Neural progenitor cell (in vitro differentiated cells): ENCODE measurements at places on chromosomes 4 and X. TPM values are rescaled to one million over a fixed set of nuclear protein-coding genes. Genes with fewer than 3 reads are reported as not detected.

The RTL5 gene
- 1.0 and 1.9 TPM in 2 replicates for total RNA-seq

The SMIM10L2A gene
- total RNA-seq: 1.9 and 5.9 TPM in 2 replicates

- H3K36me3 ChIP-seq: no peaks in the 10 kb centered on the region
- no peak overlapping the region for H3K27ac ChIP-seq
- H3K27me3 ChIP-seq: no peaks in the 10 kb centered on the region
- no peaks in the 10 kb centered on the region for H3K4me1 ChIP-seq
- no peak overlapping the region for H3K4me3 ChIP-seq
- no peak for DNase-seq
Measured at GRCh38 chrX:124238268-124238667, 94.2 kb upstream of the TEX13D start.

DNA sequence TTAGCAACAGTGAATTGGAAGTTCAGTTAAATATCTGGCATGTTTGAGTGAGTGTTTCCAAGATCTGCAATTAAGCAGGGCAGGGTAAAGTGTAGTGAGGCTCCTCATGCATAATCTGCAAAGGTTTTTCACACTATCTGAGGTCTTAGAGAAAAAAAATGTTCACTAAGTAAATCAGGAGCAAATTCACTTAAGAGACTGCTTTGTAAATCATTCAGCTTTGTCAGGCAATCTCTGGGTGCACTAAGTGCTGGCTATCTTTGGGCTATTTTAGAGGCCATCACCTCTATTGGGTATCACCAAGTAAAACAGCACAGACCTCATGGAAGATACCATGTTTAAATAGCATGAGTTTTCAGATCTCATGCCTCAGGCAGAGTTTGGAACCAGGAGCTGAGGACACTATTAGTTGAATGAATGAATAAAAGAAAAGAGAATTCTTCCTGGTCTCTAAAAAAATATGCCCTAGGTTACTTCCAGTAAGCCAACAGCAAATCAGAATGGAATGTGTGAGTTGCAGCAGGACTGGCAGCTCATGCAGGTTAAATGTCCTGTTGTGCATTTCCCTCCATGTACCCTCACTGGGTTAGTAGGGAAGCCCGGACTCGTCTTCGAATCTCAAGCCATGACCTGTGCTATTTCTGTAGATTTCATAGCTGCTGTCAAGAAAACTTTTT, 195.3 kb downstream of the KCNIP4 start:
- H3K27ac ChIP-seq: no peak overlapping the region
- DNase-seq: no peak
- peaks cover 4% of the 10 kb centered on the region for H3K4me1 ChIP-seq
- H3K27me3 ChIP-seq: no peaks in the 10 kb centered on the region
- no peak overlapping the region for H3K4me3 ChIP-seq
- H3K36me3 ChIP-seq: no peaks in the 10 kb centered on the region

GRCh38 chr4:98430708-98431403, 169.7 kb downstream of the RAP1GDS1 start:
- H3K36me3 ChIP-seq: no peaks in the 10 kb centered on the region
- DNase-seq: no peak
- H3K4me1 ChIP-seq: no peaks in the 10 kb centered on the region

DNA sequence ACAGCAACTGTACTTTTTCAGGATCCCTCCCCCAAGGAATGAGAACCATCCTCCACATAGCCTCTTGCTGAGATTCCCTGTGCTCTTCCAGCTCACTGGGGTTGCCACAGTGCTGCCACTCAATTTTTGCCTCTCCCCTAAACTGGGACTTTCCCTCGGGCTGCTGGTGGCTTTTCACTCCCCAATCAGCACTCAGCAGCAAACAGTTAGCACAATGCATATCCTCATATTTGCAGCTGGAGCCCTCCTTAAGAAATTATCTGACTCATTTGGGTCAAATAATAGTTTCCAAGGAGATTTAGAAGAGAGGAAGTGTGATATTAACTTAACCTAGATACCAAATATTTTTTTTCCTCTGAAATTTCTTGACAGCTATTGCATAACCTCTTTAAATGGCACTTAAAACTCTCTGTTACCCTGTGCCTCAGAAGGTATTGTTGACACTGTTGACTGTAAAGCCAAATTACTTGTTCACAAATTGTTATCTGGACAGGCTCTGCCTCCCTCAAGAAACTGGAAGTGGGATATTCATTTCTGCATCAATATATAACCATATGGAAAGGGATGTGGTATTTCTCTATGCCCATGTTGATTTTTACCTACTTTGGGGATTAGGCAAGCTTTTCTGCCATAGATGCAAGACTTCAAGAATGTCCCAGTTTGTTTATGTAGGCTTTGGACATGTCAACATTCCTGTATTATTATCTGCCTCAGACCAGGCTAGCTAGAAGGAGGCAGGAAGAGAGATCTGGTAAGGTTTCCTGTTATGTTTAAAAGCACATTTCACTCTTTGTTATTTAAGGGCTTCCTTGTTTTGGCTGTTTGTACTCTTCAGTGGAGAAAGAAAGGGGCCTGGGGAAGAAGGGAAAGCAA, 58.0 kb downstream of the SEPTIN11 start:
- no peaks in the 10 kb centered on the region for H3K36me3 ChIP-seq
- no peak for DNase-seq
- peaks cover 14% of the 10 kb centered on the region for H3K4me1 ChIP-seq
- no peak overlapping the region for H3K27ac ChIP-seq
- no peaks in the 10 kb centered on the region for H3K27me3 ChIP-seq
- H3K4me3 ChIP-seq: no peak overlapping the region

- no peaks in the 10 kb centered on the region for H3K27me3 ChIP-seq
- H3K4me1 ChIP-seq: peaks cover 60% of the 10 kb centered on the region
- H3K27ac ChIP-seq: peak overlapping the region; percentile 62
- no peak overlapping the region for H3K4me3 ChIP-seq
Measured at GRCh38 chr4:113073451-113074005, 24.1 kb downstream of the ANK2 start.

- DNase-seq: peak; percentile 50
- H3K4me3 ChIP-seq: no peak overlapping the region
- H3K4me1 ChIP-seq: peaks cover 20% of the 10 kb centered on the region
Measured at GRCh38 chr4:76830964-76831703, 66.8 kb downstream of the SOWAHB start.

- no peak overlapping the region for H3K27ac ChIP-seq
- no peaks in the 10 kb centered on the region for H3K27me3 ChIP-seq
- DNase-seq: peak; percentile 30
- H3K4me3 ChIP-seq: no peak overlapping the region
- no peaks in the 10 kb centered on the region for H3K36me3 ChIP-seq
Measured at GRCh38 chrX:39438603-39439602, 637.6 kb downstream of the MID1IP1 start.

- H3K4me1 ChIP-seq: no peaks in the 10 kb centered on the region
- no peak for DNase-seq
- no peak overlapping the region for H3K4me3 ChIP-seq
- no peaks in the 10 kb centered on the region for H3K27me3 ChIP-seq
- no peak overlapping the region for H3K27ac ChIP-seq
Measured at GRCh38 chrX:47878198-47878597, 41.5 kb downstream of the ZNF81 start.
